ENCODE measurements at places on chromosomes 3 and 15.

GRCh38 chr3:99644746-99645145 is 6.4 kb downstream of the COL8A1 start:
- DNase-seq, result no peak

GRCh38 chr15:59354417-59355031 is 18.1 kb downstream of the MYO1E start:
- DNase-seq, result no peak

GRCh38 chr3:169722724-169723123 is 42.1 kb downstream of the TERC start:
- no peak for DNase-seq

DNA sequence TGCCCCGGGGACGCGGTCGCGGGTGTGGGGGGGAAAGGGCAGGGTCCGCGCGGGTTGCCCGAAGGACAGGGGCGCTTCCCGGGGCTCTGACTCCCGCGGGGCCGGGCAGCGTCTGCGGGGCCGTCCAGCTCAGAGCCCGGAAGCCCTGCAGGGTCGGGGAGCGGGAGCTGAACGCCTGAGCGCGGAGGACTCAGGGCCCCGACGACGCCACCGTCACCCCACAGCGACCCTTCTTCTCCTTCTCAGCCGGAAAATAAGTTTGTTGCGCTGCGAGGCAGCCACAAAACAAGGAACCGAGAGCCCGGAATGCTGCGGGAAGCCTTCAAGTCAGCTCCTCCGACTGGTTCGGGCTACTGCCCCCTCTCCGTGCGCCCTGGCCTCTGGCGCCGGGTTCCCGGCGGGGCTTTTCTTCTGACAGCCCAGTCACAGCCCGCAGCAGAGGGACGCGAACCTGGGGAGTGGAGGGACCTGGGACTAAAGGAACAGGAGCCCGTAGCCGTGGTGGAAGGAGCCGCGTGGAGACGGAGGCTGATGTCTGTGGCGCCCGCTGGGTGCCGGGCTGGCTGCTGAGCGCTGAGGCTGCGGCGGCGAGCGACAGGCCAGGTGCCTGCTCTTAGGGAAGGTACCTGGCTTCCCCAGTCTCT is 484 bp downstream of the CNTN4 start:
- no peak for DNase-seq

DNA sequence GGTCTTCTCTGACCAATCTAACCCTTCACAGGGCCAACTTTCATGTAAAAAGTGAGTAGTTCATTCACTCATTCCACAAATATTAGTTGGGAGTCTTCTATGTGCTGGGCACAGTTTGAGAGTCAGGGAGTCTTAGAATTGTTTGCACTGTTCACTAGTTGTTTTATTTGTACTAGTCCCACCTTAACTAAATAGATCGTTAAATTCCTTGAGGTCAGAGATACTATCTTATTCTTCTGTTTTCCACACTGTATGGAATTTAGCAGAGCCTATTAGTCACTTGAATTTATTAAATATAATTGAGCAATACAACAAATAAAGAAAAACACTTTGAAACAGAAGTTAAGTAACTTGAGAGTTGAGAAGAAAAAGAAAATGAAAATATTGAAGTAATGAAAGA is 40.8 kb upstream of the SPTSSB start:
- no peak for DNase-seq

DNA sequence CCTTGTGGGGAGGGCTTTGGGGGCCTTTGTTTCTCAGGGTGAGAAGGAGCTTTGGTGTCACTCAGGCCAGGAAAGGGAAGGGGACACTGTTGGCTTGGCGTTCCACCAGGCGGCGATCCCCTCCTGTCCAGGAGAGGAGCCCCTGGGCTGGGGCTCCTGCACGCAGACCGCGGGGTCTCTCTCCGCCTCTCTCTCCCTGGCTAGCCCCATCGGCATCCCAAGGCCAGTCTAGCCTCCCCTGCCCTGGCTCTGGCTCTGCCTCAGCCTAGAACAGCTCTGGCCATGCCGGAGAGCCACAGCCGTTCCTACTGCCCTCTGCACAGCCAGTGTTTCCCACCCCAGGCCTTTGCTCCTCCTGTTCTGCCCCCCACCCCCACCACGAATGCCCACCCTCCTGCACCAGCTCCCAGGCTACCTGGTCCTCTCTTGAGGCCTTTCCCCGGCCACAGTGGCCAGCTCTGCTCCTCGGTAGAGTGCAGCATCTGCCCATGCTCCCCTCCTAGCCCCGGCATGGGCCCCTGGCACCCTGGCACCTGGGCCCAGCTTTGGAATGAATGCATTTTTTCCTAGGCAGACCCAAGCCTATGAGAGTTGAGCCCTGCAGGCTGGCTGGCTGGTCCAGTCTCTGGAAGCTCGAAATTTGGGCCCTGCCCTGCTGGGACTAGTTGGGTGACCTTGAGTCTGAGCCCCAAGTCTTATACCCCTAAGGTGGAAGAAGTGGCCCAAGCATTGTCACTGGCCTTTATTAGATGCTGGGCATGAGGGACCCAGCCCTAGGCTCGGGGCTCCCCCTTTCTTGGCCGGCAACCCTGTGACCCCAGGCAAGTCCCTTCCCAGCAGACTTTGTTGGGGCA is 2.4 kb downstream of the PLXNA1 start:
- no peak for DNase-seq

DNA sequence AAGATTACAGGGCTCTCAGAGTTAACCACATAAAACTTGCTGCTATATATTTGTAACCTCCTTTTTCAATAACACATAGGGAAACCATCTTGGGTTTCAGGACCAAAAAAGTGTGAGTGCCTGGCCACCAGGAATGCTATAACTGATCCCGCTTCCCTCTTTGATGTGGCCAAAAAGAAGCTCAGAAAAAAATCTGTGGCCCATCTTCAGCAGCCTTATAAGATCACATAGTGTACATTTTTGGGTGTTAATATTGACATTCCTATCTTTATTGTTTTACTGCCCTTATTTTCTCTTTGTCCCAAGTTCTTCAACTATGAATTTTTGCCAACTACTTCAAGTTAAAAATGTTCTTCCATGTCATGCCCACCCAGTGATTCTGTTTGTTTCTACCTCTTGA is 102.8 kb downstream of the LIPC start:
- DNase-seq, result no peak

- peak; percentile 9 for DNase-seq
These were observed 45.5 kb downstream of the PPM1L start for GRCh38 chr3:160801386-160802118.

- no peak for DNase-seq
These were observed 12.2 kb downstream of the ALG1L2 start for GRCh38 chr3:130093741-130094391.

- no peak for DNase-seq
These were observed 613.4 kb downstream of the FOXP1 start for GRCh38 chr3:70970171-70970570.

- no peak for DNase-seq
These were observed 216.1 kb downstream of the SHQ1 start for GRCh38 chr3:72632129-72632528.
